ENCODE measurements at places on chromosomes 2 and 18.

DNA sequence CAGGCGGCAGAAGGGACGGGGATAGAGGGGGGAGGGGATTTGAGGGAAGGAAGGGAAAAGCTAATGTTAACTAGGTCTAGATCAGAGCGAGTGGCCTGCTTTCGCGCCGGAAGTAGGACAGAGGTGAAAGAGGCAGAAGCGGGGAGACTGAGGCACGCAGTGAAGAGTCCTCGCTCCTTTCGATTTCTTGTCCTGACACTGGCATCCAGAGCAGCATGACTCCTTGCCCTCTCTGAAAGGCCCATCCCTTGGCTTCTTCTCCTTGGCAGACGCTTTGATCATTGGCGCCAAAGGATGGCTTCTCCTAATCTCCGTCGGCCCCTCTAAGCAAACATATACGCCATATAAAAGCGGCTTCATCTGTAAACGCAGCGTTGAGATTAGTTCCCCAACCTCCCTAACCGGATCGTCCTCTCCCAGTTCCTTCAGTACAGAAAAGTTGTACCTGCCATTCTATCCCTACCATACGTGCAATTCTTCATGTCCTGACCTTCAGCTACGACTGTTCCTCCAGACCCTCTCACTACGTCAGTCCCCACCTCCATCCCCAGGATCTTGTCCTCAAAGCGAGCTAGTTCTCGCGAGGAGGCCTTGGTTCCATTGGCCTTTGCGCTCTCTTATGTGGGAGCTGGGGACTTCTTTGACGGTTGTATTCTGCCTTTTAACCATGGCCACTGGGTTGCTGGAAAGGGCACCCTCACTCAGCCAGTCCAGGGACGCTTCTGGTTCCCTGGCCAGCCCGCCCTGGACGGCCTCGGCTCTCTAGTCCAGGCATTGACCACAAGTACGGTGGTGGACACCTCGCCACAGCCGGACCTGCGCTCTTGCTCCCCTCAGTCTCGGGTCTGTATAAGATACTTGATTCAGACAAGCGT is 857 bp upstream of the NEUROD1 start:
- DNase-seq: peak; percentile 34

DNA sequence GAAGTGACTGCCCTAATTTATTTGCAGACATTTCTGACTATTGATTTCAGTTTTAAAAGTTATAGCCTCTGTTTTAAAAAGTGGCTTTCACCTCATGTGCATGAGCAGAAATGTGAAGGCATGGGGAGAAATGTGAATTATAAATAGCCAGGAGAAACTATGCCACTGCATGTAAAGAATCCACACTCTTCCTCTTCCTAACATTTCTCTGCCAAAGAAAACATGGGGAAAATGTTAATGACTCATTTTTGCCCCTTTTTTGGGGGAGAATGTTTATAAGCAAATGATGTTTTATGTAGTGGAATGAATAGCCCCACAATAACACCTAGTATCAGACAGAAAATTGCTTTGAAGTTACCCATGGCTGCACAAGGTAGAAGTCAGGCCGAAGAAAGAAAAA is 249.0 kb upstream of the TANK start:
- DNase-seq: no peak

DNA sequence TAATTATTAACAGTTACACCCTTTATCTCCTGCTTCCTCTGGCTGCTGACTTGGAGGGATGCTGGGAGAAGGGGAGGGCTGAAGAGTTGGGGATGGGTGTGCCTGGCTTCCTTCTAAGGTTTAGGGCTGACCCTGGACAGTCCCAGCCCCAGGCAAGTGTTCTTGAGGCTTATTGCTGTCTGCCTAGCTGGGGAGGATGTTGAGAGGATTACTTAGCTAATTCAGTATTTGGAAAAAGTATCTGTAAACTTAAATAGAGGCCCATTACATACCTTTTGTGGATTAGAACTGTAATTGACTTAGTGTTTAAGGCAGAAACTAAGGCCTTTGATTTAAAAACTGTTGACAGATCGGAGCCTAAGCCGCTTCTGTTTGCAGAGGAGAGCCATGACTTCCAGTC is 67.6 kb downstream of the AGAP1 start:
- DNase-seq: no peak

- DNase-seq: peak; percentile 54
Measured at GRCh38 chr2:158484892-158485556, 28.3 kb downstream of the PKP4 start.

DNA sequence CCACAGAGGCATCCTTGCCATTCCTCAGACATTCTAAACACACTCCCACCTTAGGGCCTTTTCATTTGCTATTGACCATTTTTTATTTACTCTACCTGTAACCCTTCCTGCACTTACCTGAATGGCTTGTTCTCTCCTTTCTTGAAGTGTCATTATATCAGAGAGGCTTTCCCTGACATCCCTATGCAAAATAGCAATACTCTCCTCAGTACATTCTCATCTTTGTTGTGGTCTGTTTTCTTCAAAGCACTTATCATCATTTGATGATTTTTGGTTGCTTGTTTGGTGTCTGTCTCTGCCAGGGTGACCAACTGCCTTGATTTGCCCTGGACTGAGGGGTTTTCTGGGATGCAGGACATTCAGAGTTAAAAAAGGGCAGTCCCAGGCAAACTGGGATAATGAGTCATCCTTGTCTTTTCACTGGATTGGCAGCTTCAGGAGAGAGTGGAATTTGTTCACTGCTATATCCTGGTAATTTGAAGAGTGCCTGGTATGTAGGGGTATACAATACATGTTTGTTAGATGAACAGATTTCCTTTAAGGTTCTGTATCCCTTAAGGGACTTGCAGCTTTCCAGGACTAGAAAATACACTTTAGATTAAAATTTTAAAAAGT is 102.4 kb downstream of the BABAM2 start:
- DNase-seq: no peak

- DNase-seq: no peak
Measured at GRCh38 chr2:13550285-13551231, 833.8 kb downstream of the TRIB2 start.

DNA sequence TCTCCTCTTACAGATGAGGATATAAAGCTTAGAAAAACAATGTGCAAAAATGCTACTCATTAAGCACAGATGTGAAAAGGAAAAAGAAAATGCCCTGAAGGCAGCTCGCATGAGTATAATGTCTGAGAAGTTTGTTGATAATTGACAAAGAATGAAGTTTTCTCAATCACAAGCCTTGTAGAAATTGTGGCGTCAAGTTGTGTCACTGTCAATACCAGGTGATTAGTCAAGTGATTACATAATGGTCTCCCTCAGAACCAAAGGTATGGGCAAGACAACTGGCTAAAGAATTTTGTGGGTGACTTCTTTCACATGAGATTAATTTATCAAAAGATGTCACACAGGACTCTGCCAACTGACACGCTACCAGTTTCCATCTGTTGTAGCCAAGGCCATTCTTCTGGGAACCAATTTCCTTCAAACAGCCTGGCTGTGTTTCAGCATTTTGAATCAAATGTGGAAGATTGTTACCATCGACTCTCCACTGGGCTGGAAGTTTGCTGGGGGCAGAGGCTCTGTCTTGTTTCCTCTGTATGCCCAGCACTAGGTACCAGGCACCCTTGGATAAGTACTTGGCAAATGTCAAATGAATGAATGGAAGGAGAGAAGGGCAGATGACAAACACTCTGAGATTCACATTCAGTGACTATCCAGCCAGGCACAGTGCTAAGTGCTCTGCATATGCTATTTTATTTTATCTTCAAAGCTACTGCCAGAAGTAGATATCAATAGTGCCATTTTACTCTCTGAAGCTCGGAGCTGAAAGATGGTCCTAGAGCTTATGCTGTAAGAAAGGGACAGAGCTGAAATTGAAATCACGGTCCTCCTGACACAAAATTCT is 5.9 kb upstream of the FN1 start:
- no peak for DNase-seq

DNA sequence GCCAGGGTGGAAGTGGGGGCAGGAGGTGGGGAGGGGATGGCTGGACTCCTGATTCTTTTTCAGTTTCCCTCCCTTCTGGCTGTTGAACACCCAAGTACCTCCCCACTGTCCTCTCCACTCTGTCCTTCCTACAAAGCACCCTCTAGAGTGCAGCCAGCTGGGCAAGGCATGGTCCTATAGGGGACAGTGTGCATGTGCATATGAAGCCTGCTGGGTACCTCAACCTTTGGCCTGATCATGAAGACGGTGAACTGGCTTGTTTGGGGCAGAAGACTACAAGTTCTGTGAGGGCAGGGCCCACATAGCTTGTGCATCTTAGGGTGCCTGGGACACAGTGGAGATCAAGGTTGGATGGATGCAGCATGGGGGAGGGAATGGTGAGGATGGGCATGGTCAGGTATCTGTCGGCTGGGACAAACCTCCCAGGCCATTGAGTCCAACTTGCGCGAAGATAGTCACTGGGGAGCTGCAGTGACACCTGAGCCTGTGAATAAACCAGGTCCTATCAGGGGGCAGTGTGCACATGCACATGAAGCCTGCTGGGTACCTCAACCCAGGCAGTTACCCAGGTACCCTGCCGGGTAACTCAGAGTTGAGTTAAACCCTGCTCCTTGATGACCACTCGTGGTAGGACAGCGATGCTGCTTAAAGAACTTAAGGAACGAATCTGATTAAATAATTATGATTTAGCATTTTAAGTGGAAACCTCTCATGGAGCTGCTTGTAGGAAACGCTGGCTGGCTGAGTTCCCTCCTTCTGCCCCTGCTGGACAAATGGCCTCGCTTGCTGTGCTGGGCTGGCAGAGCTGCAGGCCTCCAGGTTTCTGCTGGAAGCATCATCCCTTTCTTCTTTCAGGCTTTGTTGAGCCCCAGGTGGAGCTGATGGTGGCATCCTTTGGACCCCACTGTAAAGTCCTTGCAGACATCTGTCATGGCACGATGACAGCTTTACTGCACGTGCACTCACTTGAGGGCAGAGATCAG is 84.0 kb downstream of the POLR1A start:
- no peak for DNase-seq
